Pancreas (tissue), 10 donors: ENCODE measurements at places on chromosomes 6 and 20. TPM values are rescaled to one million over a fixed set of nuclear protein-coding genes. Genes with fewer than 3 reads are reported as not detected.

UNC93A gene
- polyA plus RNA-seq, result not detected

SAPCD1 gene
- polyA plus RNA-seq, result 11.1 TPM

DEFB132 gene
- polyA plus RNA-seq, result not detected

MRPL14 gene
- polyA plus RNA-seq, result 30.4 TPM

PRR18 gene
- 0.23 TPM for polyA plus RNA-seq

GSTA1 gene
- polyA plus RNA-seq, result 73.4 TPM

DNA sequence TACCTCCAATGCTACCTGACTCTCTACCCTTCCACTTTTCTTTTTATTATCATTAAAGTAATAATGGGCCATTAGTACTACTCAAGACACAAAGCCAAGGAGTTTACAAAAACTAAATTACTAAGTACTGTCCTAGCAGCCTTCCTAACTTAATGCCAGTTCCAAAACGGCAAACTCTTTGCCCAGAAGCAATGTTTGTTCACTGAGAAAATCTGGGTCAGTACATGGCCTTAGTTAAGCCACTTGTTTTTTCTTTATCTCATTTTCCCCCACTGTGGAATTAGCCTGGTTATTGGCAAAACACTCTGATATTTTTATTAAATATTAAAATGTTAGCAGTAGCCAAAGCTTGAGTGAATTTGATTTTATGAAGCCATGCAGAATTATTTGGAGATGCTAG, 242.4 kb downstream of the KCNQ5 start:
- no peaks in the 10 kb centered on the region for H3K36me3 ChIP-seq
- no peak overlapping the region for H3K27ac ChIP-seq
- H3K27me3 ChIP-seq, result no peaks in the 10 kb centered on the region
- peaks cover 7% of the 10 kb centered on the region for H3K4me1 ChIP-seq

- H3K4me3 ChIP-seq, result no peak overlapping the region
- H3K27me3 ChIP-seq, result no peaks in the 10 kb centered on the region
- no peaks in the 10 kb centered on the region for H3K36me3 ChIP-seq
- no peaks in the 10 kb centered on the region for H3K4me1 ChIP-seq
- H3K27ac ChIP-seq, result peak overlapping the region; percentile 60
- no peak for DNase-seq
These were observed 33.9 kb downstream of the EDN1 start for GRCh38 chr6:12324099-12324498.

DNA sequence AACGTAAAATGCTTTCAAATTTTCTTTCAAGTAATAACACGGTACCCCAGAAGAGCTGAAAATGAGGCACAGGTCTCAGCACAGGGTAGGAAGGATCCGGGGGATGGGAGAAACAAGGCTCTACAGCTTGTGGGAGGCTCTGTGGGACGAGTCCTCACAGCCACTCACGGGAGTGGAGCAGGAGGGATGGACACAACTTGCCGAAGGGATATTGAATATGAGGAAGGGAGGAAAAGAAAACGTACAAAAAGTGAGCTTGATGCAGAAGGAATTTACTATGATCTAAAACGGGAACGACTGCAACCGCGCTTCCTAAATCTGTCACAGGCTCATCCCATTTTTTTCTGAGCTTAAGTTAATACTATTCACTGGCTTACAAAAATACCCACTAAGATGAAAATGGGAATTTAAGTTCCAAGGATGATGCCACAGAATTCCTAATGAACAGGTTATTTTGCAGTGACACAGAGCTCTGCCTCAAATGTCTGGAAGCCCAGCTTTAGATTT, 72.9 kb downstream of the FYN start:
- H3K4me1 ChIP-seq, result no peaks in the 10 kb centered on the region
- no peaks in the 10 kb centered on the region for H3K27me3 ChIP-seq
- H3K27ac ChIP-seq, result no peak overlapping the region
- no peak overlapping the region for H3K4me3 ChIP-seq

- H3K4me1 ChIP-seq, result peaks cover 6% of the 10 kb centered on the region
- no peaks in the 10 kb centered on the region for H3K36me3 ChIP-seq
- H3K27ac ChIP-seq, result no peak overlapping the region
- peak; percentile 6 for DNase-seq
These were observed 149.5 kb downstream of the ANKRD60 start for GRCh38 chr20:58078741-58079522.

DNA sequence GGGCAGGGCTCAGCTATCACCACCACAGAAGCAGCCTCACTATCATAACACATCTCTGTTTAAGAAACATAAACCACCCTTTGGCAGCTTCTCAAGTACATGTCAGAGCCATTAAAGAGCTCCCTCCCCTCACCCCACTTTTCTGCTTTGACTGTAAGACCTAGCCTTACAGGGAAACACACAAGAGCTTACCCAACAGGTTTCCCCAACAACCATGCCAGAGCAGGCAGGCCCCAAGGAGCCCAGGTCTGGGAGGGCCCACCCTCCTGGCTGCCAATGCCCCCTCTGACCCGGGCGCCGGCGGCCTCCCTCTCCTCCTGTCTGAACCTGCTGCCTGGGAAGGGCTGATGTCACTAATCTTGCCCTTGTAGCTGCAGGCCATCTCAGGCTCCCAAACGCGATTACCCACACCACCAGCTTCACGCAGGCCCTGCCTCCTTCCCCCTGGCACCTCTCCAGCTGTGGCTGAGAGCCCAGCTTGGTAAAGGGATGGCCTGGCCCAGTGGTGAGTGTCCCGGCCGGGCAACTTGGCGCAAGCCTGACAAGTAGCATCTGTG, 402.0 kb downstream of the MAFB start:
- H3K4me1 ChIP-seq, result no peaks in the 10 kb centered on the region
- no peaks in the 10 kb centered on the region for H3K36me3 ChIP-seq
- H3K4me3 ChIP-seq, result no peak overlapping the region
- no peak overlapping the region for H3K27ac ChIP-seq

GRCh38 chr6:56766806-56767178, 124.1 kb upstream of the DST start:
- no peak for DNase-seq
- H3K4me1 ChIP-seq, result no peaks in the 10 kb centered on the region
- no peak overlapping the region for H3K4me3 ChIP-seq
- H3K27me3 ChIP-seq, result no peaks in the 10 kb centered on the region
- H3K36me3 ChIP-seq, result no peaks in the 10 kb centered on the region
- H3K27ac ChIP-seq, result no peak overlapping the region

- no peak overlapping the region for H3K27ac ChIP-seq
- no peaks in the 10 kb centered on the region for H3K4me1 ChIP-seq
- H3K27me3 ChIP-seq, result no peaks in the 10 kb centered on the region
- no peak overlapping the region for H3K4me3 ChIP-seq
- no peaks in the 10 kb centered on the region for H3K36me3 ChIP-seq
These were observed 552.3 kb upstream of the FLRT3 start for GRCh38 chr20:14889496-14890255.

- DNase-seq, result no peak
- peaks cover 31% of the 10 kb centered on the region for H3K4me1 ChIP-seq
- H3K4me3 ChIP-seq, result no peak overlapping the region
- H3K27me3 ChIP-seq, result no peaks in the 10 kb centered on the region
- H3K36me3 ChIP-seq, result no peaks in the 10 kb centered on the region
- no peak overlapping the region for H3K27ac ChIP-seq
These were observed 92.0 kb downstream of the LY86 start for GRCh38 chr6:6680526-6680925.

DNA sequence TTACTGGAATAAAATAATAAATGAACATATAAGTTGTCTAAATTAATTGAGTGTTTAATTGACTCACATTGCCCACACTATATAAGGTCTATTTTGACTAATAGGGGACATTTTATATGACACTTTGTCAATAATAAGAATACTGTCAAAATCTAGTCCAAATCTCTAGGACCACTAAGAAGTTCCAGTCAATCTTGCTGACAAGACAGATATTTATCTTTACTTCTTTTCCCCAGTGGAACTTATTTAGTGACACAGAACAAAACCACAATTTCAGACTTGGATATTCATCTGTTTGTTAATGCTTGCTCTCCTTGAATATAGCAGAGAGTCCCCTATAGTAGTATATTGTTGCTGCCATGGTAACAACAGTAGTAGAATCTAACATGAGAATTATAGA, 954.6 kb upstream of the MANEA start:
- H3K4me3 ChIP-seq, result no peak overlapping the region
- DNase-seq, result no peak
- no peaks in the 10 kb centered on the region for H3K4me1 ChIP-seq
- H3K36me3 ChIP-seq, result no peaks in the 10 kb centered on the region
- no peaks in the 10 kb centered on the region for H3K27me3 ChIP-seq

DNA sequence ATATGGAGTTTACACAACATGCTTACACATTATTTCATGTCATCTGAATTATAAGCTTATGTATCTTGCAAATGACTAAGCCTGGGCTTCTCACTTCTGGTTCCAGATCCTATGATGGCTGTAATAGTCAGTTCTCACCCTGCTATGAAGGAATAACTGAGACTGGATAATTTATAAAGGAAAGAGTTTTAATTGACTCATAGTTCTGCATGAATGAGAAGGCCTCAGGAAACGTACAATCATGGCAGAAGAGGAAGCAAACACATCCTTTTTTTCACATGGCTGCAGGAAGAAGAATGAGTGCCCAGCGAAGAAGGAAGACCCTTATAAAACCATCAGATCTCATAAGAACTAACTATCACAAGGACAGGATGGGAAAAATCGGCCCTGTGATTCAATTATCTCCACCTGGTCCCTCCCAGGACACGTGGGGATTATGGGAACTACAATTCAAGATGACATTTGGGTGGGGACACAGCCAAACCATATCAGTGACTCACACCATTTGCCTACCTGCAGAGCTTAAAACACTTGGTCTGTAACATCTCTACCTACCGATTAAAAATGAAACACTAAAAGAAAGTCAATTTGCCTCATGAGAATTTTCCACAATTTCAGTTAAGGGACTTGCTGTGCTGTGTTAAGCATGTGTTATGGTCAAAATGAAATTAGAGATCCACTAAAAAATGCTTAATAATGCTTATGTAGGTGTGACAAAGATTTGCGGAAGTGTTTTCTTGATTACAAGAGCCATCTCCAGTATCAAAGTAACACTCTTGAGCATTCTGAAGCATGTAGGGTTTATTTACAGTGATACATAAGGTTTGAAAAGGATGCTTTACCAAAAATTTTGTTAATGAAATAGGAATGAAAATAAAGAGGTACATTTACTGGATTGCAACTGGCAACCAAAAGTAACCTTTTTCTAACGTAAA, 2.2 kb upstream of the RWDD1 start:
- no peak for DNase-seq
- H3K4me3 ChIP-seq, result no peak overlapping the region
- H3K27me3 ChIP-seq, result no peaks in the 10 kb centered on the region
- H3K27ac ChIP-seq, result no peak overlapping the region

DNA sequence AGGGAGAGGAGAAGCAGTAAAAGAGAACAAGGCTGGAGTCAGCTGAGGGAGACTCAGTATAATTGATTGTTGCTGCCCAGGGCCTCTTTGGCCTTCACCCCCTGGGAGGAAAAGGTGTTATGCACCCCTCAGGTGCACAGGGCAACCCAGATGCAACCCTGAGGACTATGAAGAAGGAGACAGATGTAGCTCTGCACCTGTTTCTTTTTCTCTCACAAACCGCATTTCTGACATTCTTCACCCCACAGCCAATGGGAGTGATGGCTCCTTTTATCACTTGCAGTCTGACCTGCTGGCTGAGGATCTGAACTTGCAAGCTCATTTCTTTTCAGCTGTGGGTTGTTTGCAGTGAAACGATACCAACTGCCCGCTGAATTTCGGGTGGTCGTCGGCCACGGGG, 64.1 kb upstream of the F13A1 start:
- H3K36me3 ChIP-seq, result no peaks in the 10 kb centered on the region
- no peak overlapping the region for H3K27ac ChIP-seq
- no peaks in the 10 kb centered on the region for H3K4me1 ChIP-seq
- H3K4me3 ChIP-seq, result no peak overlapping the region
- no peaks in the 10 kb centered on the region for H3K27me3 ChIP-seq

DNA sequence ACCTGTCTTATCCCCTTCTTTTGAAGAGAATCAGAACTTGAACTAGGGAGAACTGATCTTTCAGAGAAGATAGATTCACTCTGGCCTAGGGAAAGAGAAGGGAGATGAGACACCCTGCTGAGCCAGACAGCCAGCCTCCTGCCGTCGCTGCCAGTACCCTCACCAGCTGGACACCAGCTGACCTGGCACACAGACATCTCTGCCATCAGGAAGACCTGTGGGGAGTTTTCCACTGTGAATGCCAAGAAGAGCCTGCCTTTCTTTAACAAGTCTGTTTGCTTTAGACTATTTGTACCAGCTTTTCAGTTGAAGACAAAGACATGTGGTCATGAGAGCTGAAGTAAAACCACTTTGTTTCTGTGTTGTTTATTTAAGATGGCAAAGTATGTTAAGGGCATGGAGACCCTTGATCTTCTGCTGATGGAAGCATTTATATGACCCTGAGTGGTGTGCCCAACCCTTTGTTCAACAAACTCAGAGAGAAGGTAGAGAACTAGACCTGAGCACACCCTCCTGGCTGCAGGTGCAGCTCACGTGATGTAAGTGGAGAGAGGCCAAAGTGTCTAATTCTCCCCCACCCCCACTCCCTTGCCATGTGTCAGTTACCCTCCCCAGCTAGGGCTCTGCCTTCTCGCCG, 82.3 kb upstream of the SLC24A3 start:
- H3K4me3 ChIP-seq, result no peak overlapping the region
- H3K27me3 ChIP-seq, result no peaks in the 10 kb centered on the region
- no peaks in the 10 kb centered on the region for H3K36me3 ChIP-seq
- DNase-seq, result no peak

GRCh38 chr20:47577314-47577713, 75.6 kb downstream of the NCOA3 start:
- H3K4me3 ChIP-seq, result no peak overlapping the region
- H3K27me3 ChIP-seq, result no peaks in the 10 kb centered on the region
- peaks cover 50% of the 10 kb centered on the region for H3K4me1 ChIP-seq
- H3K36me3 ChIP-seq, result no peaks in the 10 kb centered on the region
- H3K27ac ChIP-seq, result peak overlapping the region; percentile 59
- DNase-seq, result no peak

DNA sequence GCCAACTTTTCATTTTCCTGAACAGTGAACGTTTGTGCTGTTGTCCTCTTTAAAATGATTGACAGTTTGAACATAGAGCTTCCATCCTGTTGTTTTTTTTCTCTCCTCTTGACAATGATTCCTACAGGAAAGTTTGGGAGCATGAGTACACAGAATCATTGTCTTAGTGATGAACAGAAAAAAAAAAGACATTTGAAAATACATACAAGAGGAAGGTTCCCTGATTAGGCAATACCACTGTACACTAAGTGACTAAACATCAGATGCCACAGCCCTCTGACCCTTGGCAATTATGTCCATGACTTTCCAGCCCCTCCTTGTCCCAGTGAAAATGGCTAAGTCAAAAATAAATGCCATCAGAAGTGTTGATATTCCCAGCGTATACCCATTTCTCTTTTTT, 71.5 kb downstream of the RTN4IP1 start:
- H3K4me1 ChIP-seq, result no peaks in the 10 kb centered on the region
- no peak for DNase-seq
- H3K4me3 ChIP-seq, result no peak overlapping the region
